ENCODE measurements at places on chromosomes 11 and 22.
A peak's percentile ranks its signal among the peaks of the same experiment; 100 is the strongest.

DNA sequence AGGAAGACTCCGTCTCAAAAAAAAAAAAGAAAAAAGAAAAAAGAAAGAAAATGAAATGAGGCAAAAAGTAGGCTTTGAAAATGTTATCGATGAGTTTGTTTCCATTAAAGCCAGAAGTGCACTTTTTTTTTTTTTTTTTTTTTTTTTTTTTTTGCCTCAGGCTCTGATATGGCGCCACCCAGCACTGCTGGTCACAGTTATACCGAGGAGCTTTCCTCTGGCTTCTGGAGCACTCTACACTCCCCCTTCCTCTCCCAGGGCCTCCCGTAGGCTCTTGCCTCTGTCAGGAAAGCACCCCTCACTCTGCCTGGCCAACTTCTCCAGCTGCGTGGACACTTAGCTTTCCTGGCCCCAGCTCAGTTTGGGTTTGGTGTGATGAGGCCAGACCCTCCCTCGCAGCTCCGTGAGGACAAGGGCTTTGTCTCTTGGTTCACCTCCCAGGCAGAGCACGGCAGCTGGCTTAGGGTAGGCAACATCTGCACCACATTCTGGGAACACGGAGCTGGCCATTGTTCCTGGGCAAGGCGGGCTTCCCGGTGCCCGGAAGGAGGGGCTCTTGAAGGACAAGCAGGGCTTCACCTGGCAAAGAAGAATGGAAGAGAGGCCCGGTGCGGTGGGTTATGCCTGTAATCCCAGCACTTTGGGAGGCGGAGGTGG is 16.9 kb downstream of the FADS2 start:
- no peak for DNase-seq

DNA sequence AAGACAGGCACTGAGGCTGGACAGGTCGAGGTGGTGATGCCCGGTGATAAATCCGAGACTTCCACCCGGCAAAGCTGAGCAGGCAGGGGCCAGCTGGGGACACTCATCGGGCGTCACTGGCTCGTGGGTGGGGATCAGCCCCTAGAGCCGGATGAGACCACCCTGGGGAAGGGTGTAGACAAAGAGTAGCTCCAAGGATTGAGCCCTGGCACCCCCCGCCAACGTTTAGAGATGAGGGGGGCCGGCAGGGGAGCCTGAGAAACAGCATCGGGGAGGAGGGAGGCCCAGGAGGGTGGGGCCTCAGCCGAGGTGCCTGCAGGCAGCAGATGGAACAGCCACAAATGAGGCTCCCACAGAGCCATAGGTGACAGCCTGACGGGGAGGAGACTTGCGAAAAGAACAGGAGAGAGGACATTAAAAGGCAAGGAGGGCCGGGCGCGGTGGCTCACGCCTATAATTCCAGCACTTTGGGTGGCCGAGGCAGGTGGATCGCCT is 27.4 kb upstream of the CBX7 start:
- no peak for DNase-seq

DNA sequence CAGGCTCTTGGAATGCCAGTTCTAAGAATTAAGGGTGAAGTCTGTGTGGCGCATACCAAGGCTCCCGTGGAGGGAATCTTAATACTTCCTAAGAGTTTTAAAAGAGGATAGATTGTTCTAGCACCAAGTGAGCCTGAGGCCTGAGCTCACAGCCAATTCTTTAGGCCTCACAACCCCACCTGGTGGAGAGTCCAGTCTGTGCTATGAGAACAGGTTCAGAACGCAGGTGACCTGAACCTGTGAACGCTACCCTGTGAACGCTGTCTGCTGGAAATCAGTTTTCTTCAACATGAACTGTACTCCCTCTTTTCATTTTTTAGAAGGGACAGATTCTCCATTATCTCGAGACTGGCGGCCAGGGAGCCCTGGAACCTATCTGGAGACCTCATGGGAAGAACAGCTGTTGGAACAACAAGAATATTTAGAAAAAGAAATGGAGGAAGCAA is 43.2 kb upstream of the DLAT start:
- DNase-seq = peak; percentile 19

- DNase-seq = no peak
These were observed 1291.0 kb upstream of the CNTN5 start for GRCh38 chr11:97729546-97730272.

DNA sequence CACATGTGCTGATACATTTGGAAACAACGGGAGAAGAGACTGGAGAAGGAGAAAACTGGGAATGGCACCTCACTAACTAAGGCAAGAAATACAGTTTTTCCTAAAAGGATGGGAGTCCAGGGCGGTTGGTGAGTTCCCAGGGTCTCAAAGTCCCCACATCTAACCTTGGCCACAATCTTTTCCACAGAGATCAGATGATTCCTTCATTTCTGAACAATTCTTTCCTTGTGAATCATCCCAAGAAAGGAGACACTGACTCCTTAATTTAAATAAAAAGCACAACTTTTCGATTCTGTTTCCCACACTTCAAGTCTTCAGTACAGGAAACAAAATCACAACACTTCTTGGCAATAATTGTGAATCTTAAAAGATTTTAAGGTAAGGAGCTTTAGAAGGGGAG is 384.7 kb downstream of the DCDC1 start:
- no peak for DNase-seq
